ENCODE measurements at places on chromosomes 12 and 14. TPM values are rescaled to one million over a fixed set of nuclear protein-coding genes. Genes with fewer than 3 reads are reported as not detected.
A peak's percentile ranks its signal among the peaks of the same experiment; 100 is the strongest.

- no peak for DNase-seq
These were observed 927.5 kb downstream of the SLC6A15 start for GRCh38 chr12:83985084-83985483.

GRCh38 chr12:131096681-131097181 is 143.0 kb downstream of the ADGRD1 start:
- peak; percentile 7 for DNase-seq

- DNase-seq = no peak
These were observed 161.2 kb downstream of the PRKCH start for GRCh38 chr14:61482348-61483206.

GRCh38 chr14:49769581-49770211 is 1.7 kb downstream of the KLHDC2 start:
- DNase-seq = no peak

GRCh38 chr12:66755727-66756395 is 77.0 kb upstream of the GRIP1 start:
- no peak for DNase-seq

DNA sequence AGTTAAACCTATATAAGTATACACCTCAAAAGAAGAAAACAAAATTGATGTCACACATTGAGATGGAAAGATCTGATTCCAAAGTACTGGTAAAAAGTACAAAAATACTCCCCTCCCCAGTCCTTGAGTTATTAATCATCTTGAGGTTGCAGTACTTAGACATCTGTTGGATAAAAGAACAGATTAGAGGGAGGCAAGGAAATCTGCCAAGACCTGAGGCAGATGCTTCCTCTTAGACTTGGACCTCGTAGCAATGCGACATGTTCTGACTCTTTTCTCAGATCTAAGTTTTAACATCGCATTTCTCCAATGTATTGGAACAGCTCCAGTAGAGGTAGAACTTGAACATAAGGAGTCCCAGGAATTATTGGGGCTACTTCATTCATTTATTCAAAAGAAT is 187.9 kb upstream of the GRIN2B start:
- DNase-seq = no peak

GRCh38 chr14:22735096-22735495 is 31.4 kb upstream of the OXA1L start:
- DNase-seq = no peak

- DNase-seq = no peak
These were observed 13.7 kb downstream of the PIGH start for GRCh38 chr14:67586369-67586768.

DNA sequence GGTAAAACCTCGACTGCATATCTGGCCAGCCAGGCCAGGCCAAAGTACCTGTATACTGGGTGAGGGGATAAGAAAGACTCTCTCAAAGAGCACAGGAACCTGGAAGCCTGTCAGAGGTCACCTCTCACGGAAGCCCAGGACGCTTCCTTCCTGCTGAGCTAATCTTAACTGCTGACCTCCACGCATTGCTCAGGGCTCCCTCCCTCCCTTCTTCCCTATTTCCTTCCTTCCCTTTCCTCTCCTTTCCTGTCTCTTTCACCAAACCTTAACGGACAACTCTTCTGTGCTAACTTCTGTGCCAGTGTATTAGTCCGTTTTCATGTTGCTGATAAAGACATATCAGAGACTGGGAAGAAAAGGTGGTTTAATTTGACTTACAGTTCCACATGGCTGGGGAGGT is 14.8 kb upstream of the RNASE10 start:
- no peak for DNase-seq

GRCh38 chr14:72495668-72496067 is 398.2 kb downstream of the DPF3 start:
- no peak for DNase-seq

- DNase-seq = no peak
These were observed 10.5 kb downstream of the RNASE10 start for GRCh38 chr14:20515846-20516245.

DNA sequence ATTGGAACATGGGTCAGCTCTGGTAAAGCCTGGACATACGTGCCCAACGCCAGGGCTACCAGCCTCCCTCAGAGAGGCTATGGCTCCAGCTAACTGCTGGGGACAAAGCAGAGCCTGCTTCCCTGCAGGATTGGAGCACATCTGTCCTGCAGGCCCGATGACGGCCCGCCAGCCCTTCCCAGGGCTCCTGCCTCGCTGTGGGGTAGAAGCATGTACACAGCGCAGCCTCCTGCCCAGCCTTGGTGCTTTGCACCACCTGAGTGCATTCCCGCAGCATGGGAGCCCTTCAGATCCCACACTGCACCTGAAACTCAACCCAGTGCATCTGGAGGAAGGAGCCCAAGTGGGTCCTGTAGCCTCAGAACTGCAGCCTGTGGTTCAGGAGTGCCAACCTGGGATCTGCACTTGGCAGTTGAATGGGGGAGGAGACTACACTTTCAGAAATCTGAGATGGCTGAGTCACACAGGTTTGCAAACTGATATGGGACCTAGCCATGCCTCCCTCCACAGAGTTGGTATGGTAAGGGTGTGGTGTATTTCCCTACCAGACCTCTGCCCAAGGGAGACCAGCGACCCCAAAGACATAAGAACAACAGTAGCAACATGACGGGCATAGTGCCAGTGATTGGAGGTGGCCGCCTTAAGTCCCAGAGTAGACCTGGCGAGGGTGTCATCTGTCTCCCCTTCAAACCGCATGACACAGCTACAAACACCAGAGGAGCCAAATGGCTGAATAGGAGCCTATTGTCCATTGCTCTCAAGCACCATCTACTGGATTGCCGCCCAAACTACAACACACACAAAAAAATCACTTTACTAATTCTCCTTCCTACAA is 273.9 kb upstream of the MIS18BP1 start:
- no peak for DNase-seq

DNA sequence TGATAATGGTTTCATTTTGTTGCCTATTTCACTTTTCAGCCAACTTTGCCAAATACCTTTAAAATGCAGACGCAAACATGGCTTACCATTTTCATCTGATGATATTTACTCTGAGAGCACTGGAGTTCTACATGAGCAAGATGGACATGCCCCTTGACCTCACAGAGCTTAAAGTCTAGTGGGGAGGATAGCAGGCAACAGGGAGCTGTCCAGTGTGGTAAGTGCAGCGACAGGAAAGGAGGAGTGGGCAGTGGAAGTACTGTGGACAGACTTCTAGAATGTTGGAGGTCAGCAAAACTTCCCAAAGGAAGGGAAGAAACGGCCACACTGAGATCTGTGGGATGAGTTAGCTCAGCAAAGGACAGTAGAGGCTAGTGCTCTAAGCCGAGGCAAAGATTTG is 25.3 kb downstream of the LRIG3 start:
- no peak for DNase-seq

DNA sequence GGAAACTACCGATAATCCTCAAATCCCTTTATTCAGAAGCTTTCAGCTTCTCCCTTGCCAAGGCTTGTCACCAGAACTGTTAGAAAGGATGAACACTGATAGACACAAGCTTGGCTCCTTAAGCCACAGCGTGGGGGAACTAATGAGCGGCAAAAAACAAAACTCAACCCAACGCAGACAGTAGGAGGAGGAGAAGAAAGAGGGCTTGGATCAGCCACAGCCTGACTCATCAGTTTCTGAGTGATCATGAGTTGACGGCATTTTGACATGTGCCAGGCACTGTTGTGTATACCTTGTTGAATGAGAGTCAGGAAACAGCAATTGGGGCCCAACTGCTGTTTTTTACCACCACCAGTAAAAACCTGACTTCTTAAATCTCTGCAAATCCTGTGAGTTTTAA is 23.7 kb downstream of the PLXNC1 start:
- no peak for DNase-seq

HELB gene
- 2.2 TPM for total RNA-seq

ACVRL1 gene
- total RNA-seq = 65.2 TPM

OR10P1 gene
- total RNA-seq = 0.68 TPM
